ENCODE measurements at places on chromosomes 1 and 21.
A peak's percentile ranks its signal among the peaks of the same experiment; 100 is the strongest.

DNA sequence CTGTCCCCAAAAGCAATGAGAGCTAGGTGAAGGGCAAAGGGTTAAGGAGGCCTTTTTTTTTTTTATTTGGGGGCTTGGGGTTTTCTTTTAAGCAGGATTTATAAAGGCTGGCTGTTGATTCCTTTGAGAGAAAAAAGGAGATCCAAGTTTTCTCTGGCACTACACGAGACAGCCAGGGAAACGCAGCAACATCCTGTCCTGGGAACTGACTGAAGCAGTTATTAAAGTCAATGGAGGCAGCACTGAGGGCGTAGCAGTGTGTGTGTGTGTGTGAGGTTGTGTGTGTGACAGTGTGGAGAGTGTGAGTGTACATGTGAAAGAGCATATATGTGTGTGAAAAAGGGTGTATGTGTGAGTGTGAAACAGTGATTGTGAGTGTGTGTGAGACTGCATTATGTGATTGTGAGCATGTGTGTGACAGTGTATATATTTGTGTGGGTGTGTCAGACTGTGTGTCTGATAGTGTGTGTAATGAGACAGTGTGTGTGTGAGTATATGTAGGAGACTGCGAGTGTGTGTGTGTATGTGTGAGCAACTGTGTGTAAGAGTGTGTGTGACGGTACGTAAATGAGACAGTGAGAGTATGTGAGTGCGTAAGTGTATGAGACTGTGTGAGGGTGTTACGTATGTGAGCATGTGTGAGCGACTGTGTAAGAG is 65.9 kb upstream of the TIAM1 start:
- no peak for DNase-seq

- DNase-seq = peak; percentile 29
These were observed 139.8 kb downstream of the AK5 start for GRCh38 chr1:77421504-77422233.

DNA sequence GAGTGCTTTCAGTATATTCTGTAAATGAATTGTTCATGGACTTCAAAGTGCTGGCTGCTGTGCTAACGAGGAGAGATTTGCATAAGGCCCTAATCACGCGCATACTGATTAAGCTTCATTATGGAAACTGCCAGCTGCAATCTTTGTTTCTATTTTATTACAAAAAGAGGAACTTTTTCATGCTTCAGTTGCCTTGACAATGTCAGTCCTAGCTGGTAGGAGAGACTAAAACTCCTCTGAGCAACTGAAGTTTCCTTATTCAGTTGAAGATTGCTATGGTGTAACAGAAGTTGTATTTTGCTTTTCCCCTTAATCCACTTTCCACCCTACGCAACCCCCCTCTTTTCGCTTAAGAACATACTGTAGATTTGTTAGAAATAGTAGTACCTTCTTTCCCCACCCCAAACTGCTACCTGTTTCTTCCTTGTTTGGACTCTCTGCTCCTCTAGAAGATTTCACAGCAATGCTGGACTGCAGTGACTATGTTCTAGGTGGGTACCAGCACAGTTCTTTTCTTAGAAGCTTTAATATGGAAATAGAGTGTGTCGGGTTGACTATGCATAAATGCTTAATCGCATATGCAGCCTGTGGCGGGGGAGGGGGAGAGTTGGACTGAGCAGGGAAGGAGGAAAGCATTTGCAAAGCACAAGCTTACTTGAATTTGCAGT is 108.3 kb downstream of the POU2F1 start:
- no peak for DNase-seq

- no peak for DNase-seq
These were observed 103.8 kb downstream of the EPB41 start for GRCh38 chr1:29017975-29018712.

DNA sequence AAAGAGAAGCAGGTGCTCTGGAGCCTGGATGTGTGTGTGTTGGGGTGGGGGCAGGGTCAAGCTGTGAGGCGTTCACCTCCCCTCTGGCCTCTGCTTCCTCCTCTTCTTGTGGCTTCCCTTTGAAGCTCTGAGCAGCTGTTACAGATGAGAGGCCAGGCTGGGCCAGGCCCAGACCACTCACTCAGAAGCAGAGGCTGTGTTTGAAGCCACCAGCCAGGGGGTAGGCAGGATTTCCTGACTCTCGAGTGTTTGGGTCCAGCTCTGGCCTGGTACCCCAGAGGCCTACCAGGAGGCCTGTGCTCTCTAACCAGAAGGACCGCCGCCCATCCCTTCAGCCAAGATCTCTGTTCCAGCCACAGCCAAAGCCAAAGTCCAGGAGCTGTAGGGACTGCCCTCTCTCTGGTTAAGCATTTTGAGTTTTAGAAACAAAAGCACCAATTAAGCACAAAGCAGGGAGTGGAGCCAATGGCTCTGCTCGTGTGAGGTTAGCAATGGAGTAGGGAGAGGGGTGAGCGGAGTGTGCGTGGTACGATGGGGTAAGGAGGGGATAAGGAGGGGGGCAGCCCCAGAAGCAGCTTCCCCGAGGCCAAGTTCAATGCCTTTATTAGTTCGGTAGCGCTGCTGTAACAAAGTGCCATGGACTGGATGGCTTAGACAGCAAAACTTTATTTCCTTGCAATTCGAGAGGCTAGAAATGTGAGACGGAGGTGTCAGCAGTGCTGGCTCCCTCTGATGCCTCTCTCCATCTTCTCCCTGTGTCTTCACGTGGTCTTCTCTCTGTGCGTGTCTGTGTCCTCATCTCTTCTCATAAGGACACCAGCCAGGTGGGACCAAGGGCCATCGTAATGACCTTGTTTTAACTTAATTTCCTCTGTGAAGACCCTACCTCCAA is 20.5 kb downstream of the RCSD1 start:
- peak; percentile 23 for DNase-seq

DNA sequence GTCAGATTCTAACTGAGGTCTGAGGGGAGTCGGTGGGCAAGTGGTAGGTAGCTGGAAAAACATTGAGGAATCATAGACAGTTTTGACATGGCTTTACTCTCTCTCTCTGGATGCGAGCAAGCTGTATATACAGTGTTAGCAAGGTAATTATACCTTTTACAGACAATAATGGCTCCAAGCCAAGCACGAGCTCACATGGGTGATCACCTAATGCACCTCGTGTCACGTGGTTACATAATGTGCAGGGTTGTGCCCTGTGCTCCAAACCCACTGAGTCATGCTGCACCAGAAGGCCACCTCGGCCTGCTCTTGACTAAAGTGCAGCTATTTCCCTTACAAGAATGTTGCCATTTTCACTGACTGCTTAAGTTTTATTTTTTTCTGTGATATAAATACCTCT is 7.6 kb upstream of the CLCA2 start:
- DNase-seq = no peak

- DNase-seq = no peak
These were observed 7.7 kb upstream of the ZNF669 start for GRCh38 chr1:247111700-247112478.

Measured in CD4-positive, alpha-beta T cell treated with Interleukin-17A for 1 hour (primary cell).